ENCODE measurements at places on chromosomes 16 and 17.

- DNase-seq, result no peak
Observed at GRCh38 chr16:47636501-47637099, 175.5 kb downstream of the PHKB start.

- DNase-seq, result no peak
Observed at GRCh38 chr17:32795339-32795979, 81.5 kb downstream of the MYO1D start.

GRCh38 chr16:88034770-88035169 lies 83.5 kb downstream of the BANP start:
- no peak for DNase-seq

- DNase-seq, result no peak
Observed at GRCh38 chr16:66508914-66509496, 40.9 kb downstream of the TK2 start.

DNA sequence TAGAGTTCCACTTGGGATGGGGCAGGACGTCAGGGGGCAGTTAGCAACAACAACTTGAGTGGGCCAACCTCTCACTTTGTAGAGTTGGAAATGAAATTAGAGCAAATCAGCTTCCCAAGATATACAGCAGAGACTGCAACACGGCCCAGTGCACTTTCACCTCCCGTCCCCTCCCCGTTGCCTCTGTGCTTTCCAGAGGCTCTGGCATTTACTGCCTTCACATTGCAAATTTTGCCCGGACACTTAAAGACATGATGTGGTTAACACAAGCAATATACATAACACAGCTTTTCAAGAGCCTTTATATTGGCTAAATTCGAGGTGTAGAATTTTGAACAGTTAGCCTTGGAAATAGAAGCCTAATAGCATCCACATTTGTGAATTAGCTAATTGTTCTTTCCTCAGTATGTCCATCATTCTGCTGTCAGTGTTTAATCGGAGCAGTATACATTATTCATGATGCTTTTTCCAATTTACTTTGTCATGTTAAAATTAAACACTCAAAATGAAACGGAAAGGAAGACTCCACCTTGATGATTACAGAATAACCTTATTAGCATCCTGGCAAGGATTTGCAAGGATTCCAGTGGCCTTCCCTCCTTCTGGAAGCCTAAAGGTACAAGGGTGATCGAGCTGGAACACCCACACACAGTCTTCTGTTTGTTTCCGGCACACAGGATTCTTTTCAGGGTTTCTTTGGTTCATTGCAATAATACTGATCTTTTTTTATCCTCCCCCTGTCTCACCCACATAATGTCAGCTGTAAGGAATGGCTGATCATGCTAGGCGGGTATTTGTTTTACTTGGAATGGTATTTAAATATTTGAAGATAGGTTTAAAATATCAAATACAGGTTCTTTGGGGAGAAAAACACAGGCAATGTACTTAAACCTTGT lies 190.9 kb upstream of the CACNG5 start:
- no peak for DNase-seq

DNA sequence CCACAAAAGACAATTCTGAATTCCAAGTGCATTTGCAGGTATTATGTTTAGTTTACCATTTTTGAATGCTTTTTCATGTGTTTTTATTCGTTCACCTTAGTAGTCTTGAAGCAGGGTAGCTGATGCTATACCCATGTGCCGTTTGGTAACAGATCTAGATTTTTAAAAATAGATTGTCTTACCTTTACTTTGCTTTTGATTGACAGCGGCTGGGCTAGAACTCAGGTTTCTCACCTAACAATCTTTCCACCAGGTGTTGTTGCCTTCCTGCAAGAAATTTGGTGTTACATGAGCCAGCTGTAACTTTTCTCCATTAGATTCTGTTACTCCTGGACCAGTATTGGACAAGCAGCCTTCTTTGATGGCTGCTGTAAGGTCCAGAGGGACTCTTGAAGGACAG lies 1.5 kb upstream of the FTSJ3 start:
- no peak for DNase-seq

- no peak for DNase-seq
Observed at GRCh38 chr16:9099131-9099625, 7.7 kb downstream of the HAPSTR1 start.

DNA sequence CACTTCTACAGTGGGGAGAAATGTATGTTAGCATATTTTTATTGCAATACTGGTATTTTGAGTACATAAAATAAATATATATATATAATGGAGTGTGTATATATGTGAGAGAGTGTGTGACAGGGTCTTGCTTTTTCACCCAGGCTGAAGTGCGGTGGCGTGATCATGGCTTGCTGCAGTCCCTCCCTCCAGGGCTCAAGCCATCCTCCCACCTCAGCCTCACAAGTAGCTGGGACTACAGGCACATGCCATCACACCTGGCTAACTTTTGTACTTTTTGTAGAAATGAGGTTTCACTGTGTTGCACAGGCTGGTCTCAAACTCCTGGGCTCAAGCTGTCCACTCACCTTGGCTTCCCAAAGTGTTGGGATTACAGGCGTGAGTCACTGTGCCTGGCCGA lies 4.1 kb downstream of the CYLD start:
- no peak for DNase-seq
